ENCODE measurements at places on chromosomes 13 and 19.

GRCh38 chr19:15780610-15781418 is 6.6 kb upstream of the OR10H5 start:
- DNase-seq = no peak

- DNase-seq = no peak
Measured at GRCh38 chr19:41939861-41940730, 11.8 kb upstream of the ERFL start.

GRCh38 chr13:31063772-31064171 is 97.9 kb downstream of the HSPH1 start:
- no peak for DNase-seq

DNA sequence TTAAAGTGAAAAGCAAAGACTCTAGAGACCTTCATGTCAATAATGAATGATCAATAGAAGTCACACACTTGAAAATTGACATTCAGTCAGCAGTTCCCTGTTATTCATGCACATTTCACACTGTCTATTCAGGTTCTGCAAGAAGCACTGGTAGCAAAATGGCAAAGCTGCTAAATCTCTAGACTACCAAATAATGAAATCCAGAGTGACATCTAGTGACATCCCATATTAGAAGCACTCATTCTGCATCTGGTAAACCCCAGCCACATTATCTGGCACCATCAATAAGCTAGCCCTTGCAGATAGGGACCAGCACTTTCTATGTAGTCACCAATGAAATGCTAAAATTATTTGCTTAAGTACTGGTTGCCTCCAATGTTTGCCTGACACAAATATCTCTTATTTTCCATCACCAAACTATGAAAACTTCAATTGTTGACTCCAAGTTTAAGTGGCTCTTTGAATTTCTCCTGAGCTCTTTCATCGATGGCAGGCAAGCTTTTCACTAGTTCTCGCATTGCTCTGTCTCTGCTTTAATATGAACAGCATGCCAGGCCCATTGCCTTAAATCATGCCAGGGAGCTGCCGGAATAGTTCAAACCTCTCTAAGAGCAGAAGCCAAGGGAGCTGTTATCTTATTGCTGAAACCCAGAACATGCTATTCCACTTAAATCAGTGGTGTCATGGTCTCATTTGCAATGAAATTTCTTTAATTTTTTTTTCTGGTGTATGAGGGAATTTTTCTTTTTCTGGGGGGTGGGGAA is 409.9 kb downstream of the MZT1 start:
- DNase-seq = no peak

DNA sequence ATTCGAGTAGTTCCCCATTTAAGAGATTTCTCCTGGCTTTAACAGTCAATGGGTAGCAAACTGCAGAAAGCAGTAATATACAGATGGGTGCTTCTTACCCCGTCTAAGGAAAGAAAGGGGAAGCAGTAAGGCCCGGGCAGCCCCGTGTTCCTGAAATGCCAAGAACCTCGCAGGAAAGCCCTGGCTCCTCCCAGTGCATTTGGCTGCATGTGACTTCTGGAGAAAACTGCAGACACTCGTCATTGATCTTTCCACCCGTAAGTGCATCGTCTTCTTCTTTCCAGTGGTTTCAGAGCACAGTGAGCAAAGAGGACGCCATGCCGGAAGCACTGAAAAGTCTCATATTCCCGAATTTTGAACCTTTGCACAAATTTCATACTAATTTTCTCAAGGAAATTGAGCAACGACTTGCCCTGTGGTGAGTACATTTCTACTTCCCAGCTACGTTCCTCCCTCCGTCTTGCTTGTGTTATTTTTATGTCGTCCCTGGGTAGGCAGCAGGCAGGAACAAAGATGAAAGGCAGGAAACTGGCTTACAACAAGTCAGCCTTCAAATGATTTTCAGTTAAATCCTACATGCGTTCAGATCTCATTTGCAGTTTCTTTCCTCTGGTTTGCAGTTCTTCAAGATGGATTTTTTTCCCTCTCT is 165.2 kb downstream of the STK24 start:
- no peak for DNase-seq

DNA sequence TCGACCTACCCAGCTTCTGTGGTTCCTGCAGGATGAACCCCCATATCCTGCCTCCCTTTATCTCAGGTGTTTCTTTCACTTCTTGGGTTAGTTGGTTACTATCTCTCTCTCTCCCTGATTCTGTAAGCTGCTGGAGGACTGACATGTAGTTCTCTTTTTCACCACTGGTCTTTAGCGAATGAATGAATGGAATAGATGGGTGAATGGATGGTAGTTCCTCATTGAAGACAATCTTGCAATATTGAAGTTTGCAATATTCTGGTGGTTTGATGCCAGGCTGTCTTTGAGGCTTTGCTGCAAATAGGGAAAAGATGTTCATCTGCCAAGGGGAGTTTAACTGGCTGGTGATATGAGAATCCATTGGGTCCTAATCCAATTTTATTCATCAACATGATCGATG is 120.2 kb downstream of the UBL3 start:
- no peak for DNase-seq

- DNase-seq = no peak
Measured at GRCh38 chr13:69194130-69194529, 913.5 kb upstream of the ATXN8OS start.

- no peak for DNase-seq
Measured at GRCh38 chr13:100040196-100040595, 48.7 kb upstream of the PCCA start.

DNA sequence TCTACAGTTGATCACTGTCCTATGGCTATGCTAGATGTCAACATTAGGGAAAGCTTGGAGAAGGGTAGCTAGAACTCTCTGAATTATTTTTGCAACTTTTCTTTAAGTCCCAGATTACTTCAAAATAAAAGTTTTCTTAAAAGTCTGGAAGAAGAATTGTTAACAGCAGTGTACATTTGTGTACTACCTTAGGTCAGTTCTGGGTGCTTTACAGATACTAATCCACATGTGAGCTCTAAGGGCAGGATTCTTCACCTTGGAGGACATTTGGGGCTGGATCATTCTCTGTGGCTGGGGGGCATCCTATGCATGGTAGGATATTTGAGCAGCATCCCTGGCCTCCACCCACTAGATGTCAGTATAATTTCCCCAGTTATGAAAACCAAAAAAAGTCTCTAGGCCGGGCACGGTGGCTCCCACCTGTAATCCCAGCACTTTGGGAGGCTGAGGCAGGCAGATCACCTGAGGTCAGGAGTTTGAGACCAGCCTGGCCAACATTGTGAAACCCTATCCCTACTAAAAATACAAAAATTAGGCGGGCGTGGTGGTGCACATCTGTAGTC is 2.8 kb downstream of the BRME1 start:
- DNase-seq = no peak

GRCh38 chr13:112525356-112525945 is 62.5 kb downstream of the TUBGCP3 start:
- no peak for DNase-seq

- DNase-seq = no peak
Measured at GRCh38 chr13:111388851-111389500, 68.5 kb downstream of the TEX29 start.

- no peak for DNase-seq
Measured at GRCh38 chr13:69264362-69265334, 843.0 kb upstream of the ATXN8OS start.

DNA sequence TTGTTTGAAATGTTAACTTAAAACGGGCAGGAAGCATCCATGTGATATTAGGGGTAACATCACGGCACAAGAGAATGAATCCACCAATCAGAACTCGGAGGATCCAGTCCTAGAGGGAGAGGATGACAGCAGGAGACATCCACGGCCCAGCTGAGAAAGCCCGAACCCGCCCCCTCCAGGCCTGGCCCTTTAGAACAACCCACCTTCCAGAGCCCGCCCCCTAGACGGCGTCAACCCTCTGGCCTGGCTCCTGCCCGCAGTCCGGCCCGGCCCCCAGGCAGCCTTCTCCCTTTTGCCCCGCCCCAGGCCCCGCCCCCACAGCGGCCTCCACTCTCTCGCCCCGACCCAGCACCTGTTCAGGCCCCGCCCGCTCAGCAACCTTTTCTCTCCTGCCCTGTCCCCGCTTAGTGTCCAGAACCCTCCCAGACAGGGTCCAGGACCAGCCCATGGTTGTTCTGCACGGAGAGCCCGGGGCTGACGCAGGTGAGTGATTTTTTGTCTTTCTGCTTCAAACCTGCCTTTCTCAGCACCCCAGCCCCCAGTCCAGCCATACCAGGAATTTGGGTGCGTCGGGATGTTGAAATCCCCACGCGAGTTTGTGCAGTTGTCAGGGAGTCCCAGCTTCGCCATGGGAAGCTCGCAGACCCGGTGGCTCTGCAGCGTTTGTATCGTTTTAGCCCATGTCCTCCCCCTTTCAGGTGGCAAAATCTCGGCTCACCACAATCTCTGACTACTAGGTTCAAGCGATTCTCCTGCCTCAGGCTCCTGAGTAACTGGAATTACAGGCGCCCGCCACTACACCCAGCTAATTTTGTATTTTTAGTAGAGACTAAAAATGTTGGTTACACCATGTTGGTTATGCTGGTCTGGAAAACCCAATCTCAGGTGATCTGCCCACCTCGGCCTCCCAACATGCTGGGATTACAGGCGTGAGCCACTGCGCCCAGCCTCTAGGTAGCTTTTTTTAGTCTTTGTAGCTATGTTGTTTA is 16.1 kb downstream of the ZNF816 start:
- no peak for DNase-seq

GRCh38 chr19:47886010-47886559 is at the start of gene SULT2A1:
Gene SULT2A1, minus strand, starts transcription at chr19:47886315. Its CDS starts 58 bp downstream, at chr19:47886257.
- no peak for DNase-seq

- DNase-seq = no peak
Measured at GRCh38 chr19:55105237-55105636, 12.2 kb downstream of the PPP1R12C start.

DNA sequence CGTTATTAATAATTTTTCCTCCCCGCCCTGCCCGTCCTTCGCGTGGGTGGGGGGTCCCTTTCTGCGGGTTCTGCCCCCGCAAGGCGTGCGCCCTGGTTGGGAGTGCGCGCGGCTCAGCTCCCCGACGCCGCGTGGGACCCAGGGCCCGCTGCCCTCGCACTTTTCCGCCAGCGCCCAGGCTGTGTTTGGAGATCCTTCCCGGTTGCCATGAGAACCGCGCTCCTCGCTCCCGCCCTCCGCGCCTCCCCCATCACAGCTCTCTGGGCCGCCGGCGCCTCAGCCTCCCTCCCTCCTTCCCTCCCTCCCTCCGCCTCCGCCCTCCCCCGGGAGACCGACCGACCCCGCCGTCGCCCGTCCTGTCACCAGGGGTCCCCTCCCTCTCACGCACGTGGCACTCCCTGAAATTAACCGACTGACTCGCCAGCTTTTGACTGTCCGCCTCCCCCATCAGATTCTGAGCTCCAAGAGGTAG is 2.4 kb upstream of the SSBP4 start:
- DNase-seq = peak; percentile 93

DNA sequence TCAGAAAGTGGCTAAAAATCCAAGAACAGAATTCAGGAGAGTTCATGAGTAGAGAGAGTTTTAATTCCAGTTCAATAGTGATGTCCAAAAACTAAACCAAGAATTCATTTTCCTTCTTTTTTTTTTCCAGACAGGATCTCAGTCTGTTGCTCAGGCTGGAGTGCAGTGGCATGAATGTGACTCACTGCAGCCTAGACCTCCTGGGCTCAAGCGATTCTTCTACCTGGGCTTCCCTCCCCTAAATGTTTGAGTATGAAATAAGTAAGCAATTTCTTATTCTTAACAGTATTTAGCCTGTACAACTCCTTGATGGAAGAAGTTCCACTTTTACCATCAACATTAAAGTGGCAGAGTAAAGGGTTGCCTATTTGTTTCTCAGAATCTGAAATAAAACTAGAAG is 3.8 kb downstream of the COMMD6 start:
- DNase-seq = no peak

GRCh38 chr19:36771261-36772231 is 1.1 kb downstream of the ZNF850 start:
- peak; percentile 79 for DNase-seq

DNA sequence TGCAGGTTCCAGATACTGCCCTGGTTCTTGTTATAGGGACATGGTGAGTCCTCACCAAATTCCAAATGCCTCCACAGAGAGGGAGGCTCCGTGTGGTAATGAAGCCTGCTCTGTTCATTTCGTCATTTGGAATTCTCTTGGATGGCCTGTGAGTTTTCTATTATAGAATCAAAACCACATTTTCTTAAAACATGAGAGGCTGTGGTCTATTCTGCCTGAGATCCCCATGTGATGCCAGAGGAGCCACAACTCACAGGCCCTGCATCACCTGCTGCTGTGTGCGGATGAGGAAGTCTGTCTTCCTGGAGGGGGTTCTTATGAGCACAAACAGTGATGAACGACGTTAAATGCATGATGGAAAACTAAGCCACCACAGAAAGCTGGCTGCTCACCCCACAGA is 264.4 kb downstream of the UQCRFS1 start:
- no peak for DNase-seq

DNA sequence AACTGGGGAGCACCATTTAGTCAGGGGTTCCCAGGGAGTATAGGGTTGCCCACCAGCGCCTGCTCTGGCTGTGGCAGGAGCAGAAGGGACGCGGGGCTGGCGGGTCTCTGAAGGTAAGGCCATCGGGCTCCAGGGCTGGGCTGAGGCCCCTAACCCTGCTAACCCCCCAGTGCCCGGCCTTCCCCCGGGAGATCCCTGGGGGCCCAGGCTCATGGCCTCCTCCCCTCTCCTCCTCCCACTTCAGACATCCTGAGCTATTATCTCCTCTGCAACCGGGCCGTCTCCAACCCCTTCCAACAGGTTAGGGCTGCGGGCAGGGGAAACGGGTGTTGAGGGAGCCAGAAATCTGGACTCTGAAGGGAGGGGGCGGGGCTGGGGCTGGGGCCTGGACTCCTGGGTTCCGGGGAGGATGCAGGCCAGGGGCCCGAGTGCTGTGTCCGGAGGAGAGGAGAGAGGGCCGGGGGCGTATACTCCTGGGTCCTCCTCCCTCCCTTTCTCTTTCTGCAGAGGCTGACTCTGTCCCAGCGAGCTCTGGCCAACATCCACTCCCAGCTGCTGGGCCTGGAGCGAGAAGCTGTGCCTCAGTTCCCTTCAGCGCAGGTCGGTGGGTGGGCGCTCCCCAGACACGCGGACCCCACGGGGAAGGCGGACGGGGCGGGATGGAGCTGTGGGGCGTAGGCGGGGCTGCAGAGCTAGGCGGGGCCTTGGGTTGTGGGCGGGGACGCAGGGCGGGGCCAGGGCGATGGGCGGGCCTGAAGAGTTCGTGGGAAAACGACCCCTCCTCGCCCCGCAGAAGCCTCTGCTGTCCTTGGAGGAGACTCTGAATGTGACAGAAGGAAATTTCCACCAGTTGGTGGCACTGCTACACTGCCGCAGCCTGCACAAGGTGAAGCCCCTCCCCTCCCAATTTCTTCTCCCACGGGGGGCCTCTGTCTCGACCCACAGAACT is 15.3 kb downstream of the TTYH1 start:
- DNase-seq = no peak

DNA sequence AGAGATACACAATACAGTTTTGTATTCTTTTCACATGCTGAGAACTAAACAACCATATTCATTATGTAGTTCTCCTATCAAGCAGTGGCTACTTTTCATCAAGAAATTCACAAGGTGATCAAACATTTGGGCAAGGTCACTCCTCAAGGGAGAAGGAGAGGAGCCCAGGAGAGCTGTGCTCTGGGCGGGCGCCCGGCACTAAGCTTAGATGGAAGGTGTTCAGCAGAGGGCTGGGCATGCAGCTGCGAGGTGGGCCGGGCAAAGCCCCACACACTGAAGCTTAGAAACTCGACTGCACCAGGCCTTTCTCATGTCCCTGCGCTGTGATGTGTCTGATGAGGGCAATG is 30.4 kb upstream of the SPACA7 start:
- no peak for DNase-seq
